ENCODE measurements at places on chromosomes 2 and 18.

GRCh38 chr2:21438949-21439348 lies 315.2 kb downstream of the TDRD15 start:
- peak; percentile 14 for DNase-seq

- DNase-seq = no peak
Observed at GRCh38 chr2:11187731-11188130, 32.5 kb downstream of the SLC66A3 start.

DNA sequence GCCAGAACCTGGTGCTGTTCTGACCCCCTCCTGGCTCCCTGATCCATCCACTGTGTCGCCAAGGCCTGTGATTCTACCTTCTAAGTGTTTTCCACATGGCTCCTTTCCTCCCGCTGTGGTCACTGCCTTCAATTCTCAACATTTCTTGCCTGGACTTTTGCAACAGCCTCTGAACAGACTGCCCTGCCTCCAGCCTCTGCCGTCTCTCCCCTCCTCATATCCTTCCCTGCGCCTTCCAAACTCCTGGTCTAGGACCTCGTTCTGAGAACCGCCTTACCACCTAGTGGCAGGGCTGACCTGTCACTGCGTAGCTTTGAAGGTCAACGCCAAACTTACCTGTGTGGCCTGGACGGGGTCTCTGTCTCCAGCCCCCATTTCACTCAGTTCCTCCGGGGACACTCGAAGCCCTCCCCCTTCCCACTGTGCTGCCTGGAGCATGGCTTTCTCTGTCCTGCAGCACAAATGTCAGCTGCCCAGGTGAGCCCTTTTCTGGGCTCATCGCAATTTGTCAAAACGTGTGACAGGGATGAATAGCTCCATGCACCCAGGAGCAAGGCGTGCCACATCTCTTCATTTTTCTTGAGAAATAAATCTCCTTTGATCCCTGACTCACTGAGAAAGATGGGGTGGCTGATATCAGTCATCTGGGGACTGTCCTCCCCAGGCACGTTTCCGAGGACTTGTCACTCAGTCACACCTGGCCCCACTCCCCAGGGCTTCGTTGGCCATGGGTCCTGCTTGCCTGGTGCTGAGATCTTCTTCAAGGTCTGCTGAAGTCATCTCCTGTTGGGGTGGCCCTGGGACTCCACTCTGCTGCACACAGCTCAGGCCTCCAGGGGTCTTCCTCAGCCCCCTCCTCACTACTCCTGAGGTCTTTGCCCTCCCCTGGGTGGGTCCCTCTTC lies 46.7 kb downstream of the LDLRAD4 start:
- DNase-seq = no peak

DNA sequence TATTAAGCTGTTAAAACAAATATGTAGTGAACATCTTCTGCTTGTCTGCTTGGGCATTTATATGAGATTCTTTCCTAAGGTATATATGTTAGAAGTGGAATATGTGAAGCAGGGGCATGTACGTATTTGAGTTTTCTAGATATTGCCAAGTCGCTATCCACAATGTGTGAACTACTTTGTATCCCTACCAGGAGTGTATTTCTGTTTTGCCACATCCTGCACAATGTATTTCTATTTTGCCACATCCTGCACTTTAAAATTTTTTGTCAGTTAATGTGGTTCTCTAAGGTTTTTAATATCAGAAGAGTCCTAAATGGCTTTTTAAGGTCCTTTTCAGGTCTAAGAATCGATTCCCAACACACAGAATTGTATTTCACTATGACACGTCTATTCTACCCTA lies 141.7 kb upstream of the ATP5MC3 start:
- DNase-seq = no peak

GRCh38 chr2:153077311-153077710 lies 358.9 kb downstream of the ARL6IP6 start:
- DNase-seq = no peak

GRCh38 chr2:1749489-1750119 lies 5.3 kb upstream of the PXDN start:
- DNase-seq = no peak

GRCh38 chr18:61729322-61729721 lies 163.5 kb downstream of the RNF152 start:
- no peak for DNase-seq

GRCh38 chr2:69397234-69397633 lies 10.2 kb upstream of the GFPT1 start:
- DNase-seq = no peak

DNA sequence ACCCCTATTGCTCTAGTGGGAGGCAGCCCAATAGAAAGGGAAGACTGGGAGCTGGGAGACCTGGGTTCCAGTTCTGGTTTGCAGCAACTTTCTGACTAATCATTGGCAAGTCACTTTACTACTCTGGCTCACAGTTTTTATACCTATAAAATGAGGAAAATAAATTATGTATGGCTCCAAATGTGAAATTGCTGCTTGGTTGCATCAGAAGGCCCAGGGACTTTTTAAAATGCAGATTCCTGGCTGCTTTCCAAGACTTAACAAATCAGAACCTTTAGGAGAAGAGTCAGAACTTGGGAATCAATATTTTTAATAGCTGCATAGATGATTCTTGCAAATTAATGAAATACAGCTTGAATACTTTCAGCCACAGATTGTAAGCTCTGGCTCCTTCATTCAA lies 943.9 kb downstream of the EPHA4 start:
- no peak for DNase-seq

GRCh38 chr18:52481116-52481515 lies 141.1 kb downstream of the DCC start:
- DNase-seq = no peak

DNA sequence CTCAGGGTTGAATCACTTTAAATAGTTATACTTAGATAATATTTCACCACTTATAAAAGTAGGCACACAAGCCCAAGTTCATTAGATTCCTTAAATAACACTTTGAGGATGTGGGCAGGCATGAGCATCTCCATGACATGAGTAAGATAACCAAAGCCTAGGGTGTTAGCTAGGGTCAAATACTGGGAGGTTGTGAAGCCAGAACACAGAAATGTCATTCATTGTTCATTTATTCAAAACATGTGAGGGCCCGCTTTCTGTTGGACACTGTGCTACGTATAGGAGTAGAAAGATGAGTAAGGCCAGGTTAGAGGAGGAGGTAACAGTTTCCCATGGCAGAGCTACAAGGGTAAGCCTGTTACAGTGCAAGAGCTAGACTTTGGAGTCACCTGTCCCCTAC lies 93.5 kb upstream of the NEDD4L start:
- DNase-seq = no peak

GRCh38 chr2:203437511-203437910 lies 97.6 kb downstream of the RAPH1 start:
- DNase-seq = no peak

GRCh38 chr2:164485541-164485940 lies 135.7 kb downstream of the GRB14 start:
- DNase-seq = no peak

DNA sequence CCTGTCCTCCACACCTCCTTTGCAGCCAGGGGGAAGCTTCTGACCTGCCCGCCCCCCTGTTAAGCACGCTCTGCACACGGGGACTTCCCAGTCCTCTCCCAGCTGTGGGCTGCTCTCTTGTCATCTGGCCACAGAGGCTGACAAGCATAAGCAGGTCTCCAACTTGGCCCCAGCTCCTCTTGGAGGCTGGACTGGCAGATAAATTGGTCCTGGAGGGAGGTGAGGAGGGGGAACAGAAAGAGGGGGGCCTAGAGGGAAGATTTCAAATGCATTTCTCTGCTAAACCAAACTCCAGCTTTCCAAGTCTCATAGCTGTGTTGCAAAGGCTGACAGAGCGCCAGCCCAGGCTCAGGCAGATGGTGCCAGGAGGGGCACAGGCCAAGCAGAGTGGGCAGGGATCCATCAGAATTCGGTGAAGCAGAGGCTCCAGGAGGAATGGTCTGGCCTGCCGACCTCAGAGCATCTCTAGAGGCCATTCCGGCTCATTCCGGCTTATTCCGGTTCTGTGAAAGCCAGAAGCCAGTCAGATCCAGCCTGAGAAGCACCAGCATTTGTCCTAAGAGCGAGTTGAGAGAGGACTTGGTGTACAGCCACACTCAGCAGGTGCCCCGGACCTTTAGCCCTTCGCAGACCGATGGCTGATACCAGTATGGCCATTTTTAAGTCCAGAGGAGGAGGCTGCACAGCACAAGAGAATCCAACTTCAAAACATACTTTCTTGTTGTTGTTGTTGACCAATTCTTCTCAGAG lies 508.9 kb upstream of the MYT1L start:
- no peak for DNase-seq

GRCh38 chr18:1002653-1003178 lies 98.0 kb downstream of the ADCYAP1 start:
- no peak for DNase-seq

GRCh38 chr2:78175645-78176044 lies 653.5 kb upstream of the LRRTM4 start:
- DNase-seq = no peak

DNA sequence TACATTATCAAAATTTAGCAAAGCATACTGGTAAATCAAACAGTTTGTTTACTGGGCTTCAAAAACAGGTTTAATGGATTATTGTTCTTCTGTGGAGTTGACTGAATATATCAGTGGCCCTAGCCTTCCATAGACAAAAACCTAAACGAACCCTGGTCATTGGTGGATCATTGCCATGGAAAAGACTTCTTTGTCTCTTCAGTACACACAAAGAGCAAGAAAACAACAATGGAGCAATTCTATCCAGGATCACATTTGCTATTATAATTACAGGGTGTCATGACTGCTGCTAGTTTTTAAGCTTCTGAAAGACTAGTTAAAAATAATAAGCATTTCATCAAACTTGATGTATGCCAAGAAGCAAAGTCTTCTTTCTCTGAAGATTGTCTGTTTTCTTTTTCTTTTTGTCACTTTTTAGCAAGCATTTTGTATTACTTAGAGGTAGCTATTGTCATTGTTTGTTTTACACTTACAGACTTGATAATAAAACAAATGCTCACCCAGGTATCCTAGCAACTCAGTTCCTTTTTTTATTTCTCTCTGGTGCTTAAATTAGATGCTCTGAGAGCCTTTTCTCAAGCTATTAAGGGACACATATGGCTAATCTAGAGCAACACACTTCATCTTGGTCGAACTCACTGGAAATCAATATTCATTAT lies 1228.7 kb upstream of the DDX18 start:
- no peak for DNase-seq

DNA sequence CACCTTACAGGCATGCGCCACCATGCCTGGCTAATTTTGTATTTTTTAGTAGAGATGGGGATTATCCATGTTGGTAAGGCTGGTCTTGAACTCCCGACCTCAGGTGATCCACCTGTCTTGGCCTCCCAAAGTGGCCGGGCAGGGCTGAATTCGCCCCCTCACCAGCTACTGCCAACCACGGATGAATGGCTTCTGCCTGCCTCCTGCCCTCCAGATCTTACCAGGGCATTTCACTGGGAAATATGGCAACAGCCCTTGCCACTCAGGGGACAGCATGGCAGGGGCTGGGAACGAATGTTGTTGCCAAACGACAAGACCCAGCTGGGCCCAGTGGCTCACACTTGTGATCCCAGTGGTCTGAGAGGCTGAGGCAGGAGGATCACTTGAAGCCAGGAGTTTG lies 1.8 kb upstream of the ALPP start:
- DNase-seq = no peak

DNA sequence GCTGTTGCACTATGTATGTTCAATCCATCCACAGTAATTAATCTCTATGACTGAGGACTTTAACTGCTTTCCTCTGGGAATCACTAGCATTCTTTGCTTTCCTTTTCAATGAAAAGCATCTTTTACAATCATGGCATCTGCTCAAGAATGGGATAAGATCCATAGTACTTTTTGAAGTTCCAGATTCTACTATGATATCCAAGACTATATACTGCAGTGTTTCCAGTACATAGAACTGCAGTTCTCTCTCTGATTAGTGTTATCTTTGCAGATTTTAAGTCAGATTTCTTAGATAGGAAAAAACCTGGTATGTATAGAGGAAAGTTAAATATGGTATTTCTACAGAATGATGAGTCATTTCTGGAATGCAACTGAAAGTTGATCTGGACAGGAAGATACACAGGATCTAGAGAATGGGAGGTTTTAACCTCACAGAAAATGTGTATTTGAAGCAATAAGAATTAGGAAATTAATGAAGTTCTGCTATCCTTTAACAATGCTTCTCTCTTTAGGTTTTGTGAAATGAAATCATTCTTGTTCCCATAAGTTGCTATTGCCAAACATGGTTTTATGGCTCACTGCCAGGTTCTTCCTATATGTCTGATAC lies 670.7 kb downstream of the ERBB4 start:
- DNase-seq = no peak

DNA sequence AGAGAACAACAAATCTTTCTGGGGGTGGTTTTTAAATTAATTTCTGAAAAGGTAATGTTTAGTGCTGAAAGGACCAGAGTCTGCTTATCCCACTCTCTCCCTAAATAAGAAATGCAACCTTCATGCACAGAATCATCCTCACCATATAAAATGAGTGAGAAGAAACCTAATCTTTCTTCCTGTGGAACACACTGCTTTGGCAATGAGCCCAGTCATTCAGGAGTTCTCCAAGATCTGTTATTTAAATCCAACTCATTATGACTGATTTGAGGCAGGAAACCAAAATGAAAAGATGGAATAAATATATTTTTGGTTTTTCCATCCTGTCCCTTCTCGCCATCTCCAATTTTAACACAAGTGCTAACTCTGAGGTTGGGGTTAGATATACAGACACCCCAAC lies 228.3 kb downstream of the SRBD1 start:
- no peak for DNase-seq

GRCh38 chr2:241238693-241239198 lies 50.3 kb downstream of the ANO7 start:
- no peak for DNase-seq

DNA sequence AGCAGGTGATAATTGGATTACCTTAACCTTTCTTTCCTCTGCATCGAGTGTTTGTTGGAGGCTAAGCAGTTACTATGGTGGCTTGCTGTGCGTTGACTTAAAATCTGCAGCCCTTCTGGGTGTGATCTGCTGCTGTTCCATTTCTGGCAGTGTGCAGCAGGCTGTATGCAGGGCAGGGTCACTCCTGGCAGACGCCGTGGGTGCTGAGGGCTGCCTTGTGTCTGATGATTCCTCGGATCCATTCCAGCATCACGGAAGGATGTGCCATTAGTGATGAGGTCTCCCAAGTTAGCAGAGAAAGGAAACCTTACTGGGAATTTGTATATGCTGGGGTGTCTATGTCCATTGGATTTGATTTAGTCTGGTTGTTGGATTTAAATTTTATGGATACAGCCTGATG lies 310.8 kb downstream of the AGAP1 start:
- no peak for DNase-seq

DNA sequence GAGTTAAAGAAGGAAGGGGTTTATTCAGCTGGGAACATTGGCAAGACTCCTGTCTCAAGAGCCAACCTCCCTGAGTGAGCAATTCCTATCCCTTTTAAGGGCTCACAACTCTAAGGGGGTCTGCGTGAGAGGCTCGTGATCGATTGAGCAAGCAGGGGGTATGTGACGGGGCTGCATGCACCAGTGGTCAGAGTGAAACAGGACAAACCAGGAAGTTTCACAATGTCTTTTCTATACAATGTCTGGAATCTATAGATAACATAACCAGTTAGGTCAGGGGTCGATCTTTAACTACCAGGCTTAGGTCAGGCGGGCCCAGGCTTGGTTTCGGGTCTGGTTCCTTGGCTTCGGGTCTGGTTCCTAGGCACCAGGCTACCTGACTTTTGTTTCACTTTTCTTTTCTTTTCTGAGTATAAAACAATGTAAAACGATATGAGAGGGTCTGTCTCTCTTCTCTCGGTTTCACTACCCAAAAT lies 30.1 kb upstream of the LIPG start:
- no peak for DNase-seq
